A673 (cell line): ENCODE measurements at places on chromosomes 4 and X.

DNA sequence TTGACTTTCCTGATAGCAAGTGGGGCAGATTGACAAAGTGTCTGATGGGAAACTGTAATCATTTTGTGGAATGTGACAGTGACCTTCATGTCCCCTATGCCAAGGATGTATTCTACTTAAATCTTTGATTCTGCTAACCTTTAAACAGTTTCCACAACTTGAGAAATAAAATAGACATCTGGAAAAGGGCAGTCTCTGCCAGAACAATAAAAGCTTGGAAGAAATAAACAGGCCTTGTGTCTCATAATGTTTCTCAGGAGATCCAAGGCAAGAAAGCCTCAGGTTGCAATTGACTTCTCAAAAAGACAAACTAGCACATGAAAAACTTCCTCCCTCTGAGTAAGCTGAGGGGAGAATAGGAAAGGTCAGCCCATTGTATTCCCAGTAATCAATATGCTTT is 174.9 kb downstream of the FSTL5 start:
- no peak for DNase-seq
- H3K4me1 ChIP-seq: no peaks in the 10 kb centered on the region
- H3K36me3 ChIP-seq: no peaks in the 10 kb centered on the region
- H3K27ac ChIP-seq: no peak overlapping the region

GRCh38 chr4:165418073-165418472 is 39.3 kb downstream of the CPE start:
- no peak overlapping the region for H3K27ac ChIP-seq
- no peak for DNase-seq
- no peaks in the 10 kb centered on the region for H3K36me3 ChIP-seq

DNA sequence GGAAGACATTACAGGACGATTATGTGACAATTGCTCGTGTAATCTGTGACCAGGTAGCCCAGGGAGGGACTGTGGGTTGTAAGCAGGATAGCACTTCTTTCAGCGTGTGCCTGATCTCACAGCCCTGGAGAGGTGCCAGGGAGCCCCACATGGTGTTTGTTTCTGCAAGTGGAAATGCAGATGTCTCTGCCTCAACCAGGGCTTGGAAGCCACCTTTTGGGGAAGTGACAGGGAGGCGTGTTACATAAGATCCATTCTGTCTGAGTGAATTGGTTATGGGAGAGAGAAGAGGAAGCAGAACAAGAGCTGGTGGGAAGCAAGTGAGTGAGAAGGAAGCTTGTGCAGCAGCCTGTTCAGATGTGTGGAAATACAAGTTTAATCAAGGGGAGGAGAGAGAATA is 104.5 kb upstream of the GATB start:
- DNase-seq: no peak
- no peaks in the 10 kb centered on the region for H3K36me3 ChIP-seq
- H3K4me3 ChIP-seq: no peak overlapping the region
- no peaks in the 10 kb centered on the region for H3K27me3 ChIP-seq
- no peak overlapping the region for H3K27ac ChIP-seq

- no peak overlapping the region for H3K4me3 ChIP-seq
- H3K36me3 ChIP-seq: no peaks in the 10 kb centered on the region
- no peaks in the 10 kb centered on the region for H3K27me3 ChIP-seq
Measured at GRCh38 chrX:41785685-41786084, 61.7 kb downstream of the GPR82 start.

GRCh38 chr4:42654631-42655268 is 2.2 kb downstream of the ATP8A1 start:
- peaks cover 15% of the 10 kb centered on the region for H3K27me3 ChIP-seq
- no peak overlapping the region for H3K4me3 ChIP-seq
- DNase-seq: no peak
- no peaks in the 10 kb centered on the region for H3K36me3 ChIP-seq

DNA sequence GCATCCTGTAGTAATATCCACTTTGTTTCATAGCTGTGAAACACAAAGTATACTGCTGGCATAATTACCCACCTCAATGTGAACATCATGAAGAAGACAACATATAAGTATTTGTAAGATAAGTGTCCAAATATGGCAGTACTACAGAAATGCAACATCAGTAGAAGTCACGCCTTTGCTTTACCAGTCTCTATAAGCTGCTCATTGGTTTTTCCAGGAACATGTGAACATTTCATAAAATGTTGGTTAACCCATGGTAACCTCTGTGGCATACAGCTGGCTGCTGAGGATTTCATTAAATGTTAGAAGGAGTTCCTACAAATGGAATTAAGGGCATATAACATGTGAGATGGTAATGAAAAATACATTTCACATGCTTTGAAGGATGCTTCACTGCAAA is 77.6 kb downstream of the PPP3CA start:
- H3K27ac ChIP-seq: no peak overlapping the region
- no peak overlapping the region for H3K4me3 ChIP-seq
- peaks cover 43% of the 10 kb centered on the region for H3K4me1 ChIP-seq

- no peaks in the 10 kb centered on the region for H3K4me1 ChIP-seq
- no peak overlapping the region for H3K4me3 ChIP-seq
- no peaks in the 10 kb centered on the region for H3K36me3 ChIP-seq
- DNase-seq: no peak
- H3K27me3 ChIP-seq: peaks cover 75% of the 10 kb centered on the region
Measured at GRCh38 chr4:42399393-42399792, 2.1 kb downstream of the SHISA3 start.

DNA sequence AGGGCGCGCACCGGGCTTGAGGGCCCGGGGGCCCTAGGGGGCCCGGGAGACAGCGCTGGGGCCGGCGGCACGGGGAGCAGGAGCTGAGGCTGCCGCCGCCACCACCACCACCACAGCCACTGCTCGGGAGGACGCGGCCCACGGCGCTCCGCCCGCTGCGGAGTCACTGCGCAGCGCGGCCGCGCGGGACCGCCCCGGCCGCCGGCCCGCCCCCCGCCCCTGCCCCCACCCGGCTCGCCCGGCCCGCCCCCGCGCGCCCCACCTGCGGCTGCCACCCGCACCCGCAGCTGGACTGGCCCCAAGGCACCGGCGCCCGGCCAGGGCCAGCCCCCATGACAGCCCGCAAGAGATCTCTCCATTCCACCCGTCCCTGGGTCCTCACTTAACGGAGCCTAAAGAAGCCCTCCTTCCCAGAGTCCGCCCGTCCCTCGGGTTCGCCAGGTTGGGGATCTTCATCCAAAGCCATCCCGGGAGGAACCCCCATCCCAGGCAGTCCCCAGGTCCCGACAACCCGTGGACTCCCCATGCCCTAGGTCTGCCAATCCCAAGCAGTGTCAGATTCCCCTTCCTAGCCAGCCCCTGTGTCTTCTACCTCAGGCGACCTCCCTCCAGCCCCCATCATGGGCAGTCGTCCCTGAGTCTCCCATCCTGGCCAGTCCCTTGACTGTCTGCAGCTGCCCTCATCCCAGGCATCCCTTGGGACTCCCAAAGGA is 40.0 kb upstream of the IQSEC2 start:
- H3K27me3 ChIP-seq: peaks cover 69% of the 10 kb centered on the region
- no peak overlapping the region for H3K27ac ChIP-seq
- H3K36me3 ChIP-seq: no peaks in the 10 kb centered on the region
- H3K4me3 ChIP-seq: peak overlapping the region; percentile 51

GRCh38 chr4:30182786-30183185 is 537.4 kb upstream of the PCDH7 start:
- no peaks in the 10 kb centered on the region for H3K4me1 ChIP-seq
- no peaks in the 10 kb centered on the region for H3K27me3 ChIP-seq
- DNase-seq: no peak
- H3K4me3 ChIP-seq: no peak overlapping the region

DNA sequence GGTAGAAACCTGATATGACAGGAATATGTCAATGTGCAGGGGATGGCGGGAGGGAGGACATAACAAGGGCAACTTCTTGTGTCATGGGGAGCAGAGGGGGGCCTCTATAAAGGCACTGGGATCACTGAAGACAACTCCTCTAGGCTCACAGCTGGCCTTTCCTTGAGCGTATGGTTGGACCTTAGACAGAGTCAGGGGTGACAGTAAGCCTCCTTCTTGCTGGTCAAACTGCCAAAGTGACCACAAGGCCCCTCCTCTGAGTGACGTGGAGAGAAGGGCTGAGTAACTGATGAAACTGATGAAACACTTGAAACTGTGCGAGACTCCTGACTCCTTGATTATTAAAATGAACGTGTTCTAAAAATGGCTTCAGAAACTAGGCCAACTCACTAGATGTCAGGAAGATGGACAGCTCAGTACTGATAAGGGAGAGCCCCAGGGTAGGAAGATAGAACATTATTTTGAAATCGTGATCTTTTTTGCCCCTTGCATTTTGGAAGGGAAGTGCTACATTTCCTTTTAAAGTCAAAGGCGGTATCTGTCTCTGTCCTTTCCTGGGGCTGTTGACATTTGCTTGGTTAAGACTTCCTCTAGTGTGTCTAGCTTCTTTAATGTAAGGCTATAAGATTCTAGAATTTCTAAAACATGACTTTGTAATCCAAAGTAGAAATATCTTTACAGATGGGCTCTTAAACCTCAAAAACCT is 1.6 kb downstream of the RAB33A start:
- H3K4me1 ChIP-seq: peaks cover 18% of the 10 kb centered on the region
- H3K27ac ChIP-seq: no peak overlapping the region
- peak overlapping the region; percentile 60 for H3K4me3 ChIP-seq
- H3K27me3 ChIP-seq: no peaks in the 10 kb centered on the region
- no peaks in the 10 kb centered on the region for H3K36me3 ChIP-seq

GRCh38 chr4:169640261-169640870 is 20.0 kb downstream of the CLCN3 start:
- peaks cover 6% of the 10 kb centered on the region for H3K4me1 ChIP-seq
- H3K4me3 ChIP-seq: no peak overlapping the region
- no peaks in the 10 kb centered on the region for H3K27me3 ChIP-seq
- H3K27ac ChIP-seq: no peak overlapping the region
- no peaks in the 10 kb centered on the region for H3K36me3 ChIP-seq
- DNase-seq: no peak

DNA sequence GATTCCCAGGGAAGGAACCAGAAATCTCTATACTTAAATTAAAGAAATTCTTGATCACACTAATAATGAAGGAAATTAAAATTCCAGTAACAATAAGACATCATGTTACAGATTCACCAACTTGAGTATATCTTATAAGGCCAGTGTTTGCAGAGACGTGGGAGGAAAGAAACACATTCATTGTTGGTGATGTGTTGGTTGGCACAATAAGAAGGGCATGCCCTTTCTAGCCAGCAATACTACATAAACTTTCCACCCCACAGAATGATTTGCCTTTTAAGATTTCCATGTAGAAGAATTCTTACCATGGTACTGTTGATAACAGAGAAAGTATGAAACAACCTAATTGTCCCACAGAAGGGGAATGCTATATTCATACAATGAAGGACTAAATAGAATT is 581.5 kb downstream of the STIM2 start:
- H3K27ac ChIP-seq: no peak overlapping the region
- H3K4me1 ChIP-seq: no peaks in the 10 kb centered on the region
- H3K27me3 ChIP-seq: no peaks in the 10 kb centered on the region

DNA sequence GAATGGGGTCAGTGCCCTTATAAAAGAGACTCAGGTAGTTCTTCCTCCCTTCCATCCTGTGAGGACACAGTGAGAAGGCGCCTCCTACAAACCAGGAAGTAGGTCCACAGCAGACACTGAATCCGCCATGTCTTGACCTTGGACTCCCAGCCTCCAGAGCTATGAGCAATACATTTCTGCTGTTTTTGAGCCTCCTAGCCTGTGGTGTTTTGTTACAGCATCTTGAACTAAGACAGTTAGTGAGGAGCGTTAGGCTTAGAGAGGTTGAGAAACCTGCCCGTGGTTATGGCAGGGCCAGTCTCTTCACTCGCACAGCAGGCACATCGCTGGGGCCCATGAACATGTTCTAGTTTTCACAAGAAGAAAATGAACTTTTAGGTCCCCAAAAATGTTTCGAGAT is 19.7 kb downstream of the SHROOM2 start:
- DNase-seq: no peak
- no peaks in the 10 kb centered on the region for H3K36me3 ChIP-seq
- no peaks in the 10 kb centered on the region for H3K27me3 ChIP-seq
- no peak overlapping the region for H3K4me3 ChIP-seq
